ENCODE measurements at places on chromosomes 1 and 21.
A peak's percentile ranks its signal among the peaks of the same experiment; 100 is the strongest.

GRCh38 chr1:4615501-4615900 lies 38.9 kb upstream of the AJAP1 start:
- H3K4me1 ChIP-seq, result no peaks in the 10 kb centered on the region
- H3K27ac ChIP-seq, result no peak overlapping the region
- H3K27me3 ChIP-seq, result no peaks in the 10 kb centered on the region
- no peaks in the 10 kb centered on the region for H3K36me3 ChIP-seq

DNA sequence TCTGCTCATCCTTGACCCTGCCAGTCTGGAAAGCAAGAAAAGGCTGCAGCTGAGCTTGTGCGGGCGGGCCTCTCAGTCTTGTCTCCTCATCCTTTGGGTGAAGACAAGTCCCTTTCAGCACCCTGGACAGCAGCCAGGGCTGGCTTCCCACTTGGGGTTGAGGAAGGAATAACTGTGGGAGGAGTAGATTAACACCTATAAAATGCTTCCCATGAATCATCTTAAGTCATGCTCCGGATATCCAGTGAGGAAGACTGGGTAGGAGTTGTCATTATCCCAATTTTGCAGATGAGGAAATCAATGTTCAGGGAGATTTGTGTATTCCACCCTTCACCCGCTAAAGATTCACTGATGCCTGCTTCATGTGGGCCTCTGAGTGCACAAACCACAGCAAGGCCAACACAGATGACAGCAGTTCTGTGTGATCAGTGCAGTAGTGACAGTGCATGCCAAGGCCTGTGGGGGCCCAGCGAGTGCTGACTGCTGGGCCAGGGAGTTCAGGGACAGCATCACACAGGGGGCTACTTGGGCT lies 20.1 kb upstream of the COL16A1 start:
- no peaks in the 10 kb centered on the region for H3K27me3 ChIP-seq
- no peaks in the 10 kb centered on the region for H3K36me3 ChIP-seq
- no peak for DNase-seq
- peaks cover 2% of the 10 kb centered on the region for H3K4me1 ChIP-seq
- no peak overlapping the region for H3K4me3 ChIP-seq

- H3K4me1 ChIP-seq, result no peaks in the 10 kb centered on the region
- DNase-seq, result no peak
- no peaks in the 10 kb centered on the region for H3K36me3 ChIP-seq
Observed at GRCh38 chr1:248752161-248753028, 3.2 kb downstream of the LYPD8 start.

GRCh38 chr1:87329051-87329525 lies 408 bp downstream of the LMO4 start:
- no peak overlapping the region for H3K27ac ChIP-seq
- no peaks in the 10 kb centered on the region for H3K36me3 ChIP-seq
- no peaks in the 10 kb centered on the region for H3K27me3 ChIP-seq
- H3K4me3 ChIP-seq, result peak overlapping the region; percentile 92
- H3K4me1 ChIP-seq, result peaks cover 2% of the 10 kb centered on the region

DNA sequence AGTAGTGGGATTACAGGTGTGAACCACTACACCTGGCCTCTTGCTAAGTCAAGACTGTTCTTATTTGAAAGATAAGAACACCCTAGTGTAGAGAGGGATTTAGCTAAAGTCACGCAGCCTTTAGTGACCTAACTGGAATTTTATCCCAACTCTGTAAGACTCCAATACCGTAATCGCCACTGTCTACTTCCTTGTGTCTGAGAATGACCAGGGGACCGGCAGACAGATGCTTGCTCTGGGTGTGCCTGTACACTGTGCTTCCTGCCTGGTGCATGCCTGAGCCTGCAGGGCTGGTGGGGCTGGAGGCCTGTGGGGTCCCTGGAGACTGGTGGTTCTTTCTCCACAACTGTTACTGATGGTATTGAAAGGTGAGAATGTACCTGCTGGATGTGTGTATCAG lies 15.3 kb downstream of the MFSD2A start:
- H3K27me3 ChIP-seq, result no peaks in the 10 kb centered on the region
- H3K27ac ChIP-seq, result no peak overlapping the region
- peaks cover 39% of the 10 kb centered on the region for H3K36me3 ChIP-seq
- no peaks in the 10 kb centered on the region for H3K4me1 ChIP-seq

GRCh38 chr1:168627370-168627769 lies 51.0 kb downstream of the XCL1 start:
- H3K27me3 ChIP-seq, result no peaks in the 10 kb centered on the region
- H3K36me3 ChIP-seq, result no peaks in the 10 kb centered on the region
- H3K4me3 ChIP-seq, result no peak overlapping the region
- no peak for DNase-seq

DNA sequence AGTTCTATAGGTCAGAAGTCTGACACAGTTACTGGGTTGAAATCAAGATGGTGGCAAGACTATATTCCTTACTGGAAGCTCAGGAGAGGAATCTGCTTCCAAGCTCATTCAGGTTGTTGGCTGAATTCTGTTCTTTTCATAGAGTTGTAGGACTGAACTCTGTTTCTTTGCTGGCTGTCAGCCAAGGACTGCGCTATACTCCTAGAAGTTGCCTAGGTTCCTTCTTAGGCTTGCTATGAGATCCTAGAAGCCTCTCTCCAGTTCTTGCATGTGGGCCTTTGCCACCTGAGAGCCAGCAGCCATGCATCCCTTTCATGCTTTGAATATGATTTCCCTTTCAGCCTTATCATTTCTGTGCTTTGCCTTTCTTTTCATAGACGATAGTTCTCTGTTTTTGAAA lies 176.4 kb downstream of the RPS6KC1 start:
- H3K4me3 ChIP-seq, result no peak overlapping the region
- H3K4me1 ChIP-seq, result no peaks in the 10 kb centered on the region
- DNase-seq, result no peak
- H3K27ac ChIP-seq, result no peak overlapping the region
- H3K36me3 ChIP-seq, result no peaks in the 10 kb centered on the region

GRCh38 chr1:168096296-168097165 lies 40.2 kb downstream of the GPR161 start:
- H3K27me3 ChIP-seq, result no peaks in the 10 kb centered on the region
- H3K4me3 ChIP-seq, result no peak overlapping the region
- no peak for DNase-seq
- H3K4me1 ChIP-seq, result no peaks in the 10 kb centered on the region
- H3K36me3 ChIP-seq, result no peaks in the 10 kb centered on the region

GRCh38 chr1:83718338-83718737 lies 280.6 kb downstream of the TTLL7 start:
- H3K4me3 ChIP-seq, result no peak overlapping the region
- no peak for DNase-seq
- H3K4me1 ChIP-seq, result no peaks in the 10 kb centered on the region
- no peaks in the 10 kb centered on the region for H3K36me3 ChIP-seq
- H3K27me3 ChIP-seq, result no peaks in the 10 kb centered on the region

GRCh38 chr1:221032637-221033280 lies 153.5 kb downstream of the HLX start:
- H3K4me1 ChIP-seq, result no peaks in the 10 kb centered on the region
- H3K36me3 ChIP-seq, result no peaks in the 10 kb centered on the region
- no peak for DNase-seq
- no peak overlapping the region for H3K27ac ChIP-seq
- no peak overlapping the region for H3K4me3 ChIP-seq

Data from iPS DF 6.9 (cell line).